ENCODE measurements at places on chromosomes 1 and 21.

GRCh38 chr1:33429332-33429731, 1.6 kb downstream of the PHC2 start:
- DNase-seq: peak; percentile 32

DNA sequence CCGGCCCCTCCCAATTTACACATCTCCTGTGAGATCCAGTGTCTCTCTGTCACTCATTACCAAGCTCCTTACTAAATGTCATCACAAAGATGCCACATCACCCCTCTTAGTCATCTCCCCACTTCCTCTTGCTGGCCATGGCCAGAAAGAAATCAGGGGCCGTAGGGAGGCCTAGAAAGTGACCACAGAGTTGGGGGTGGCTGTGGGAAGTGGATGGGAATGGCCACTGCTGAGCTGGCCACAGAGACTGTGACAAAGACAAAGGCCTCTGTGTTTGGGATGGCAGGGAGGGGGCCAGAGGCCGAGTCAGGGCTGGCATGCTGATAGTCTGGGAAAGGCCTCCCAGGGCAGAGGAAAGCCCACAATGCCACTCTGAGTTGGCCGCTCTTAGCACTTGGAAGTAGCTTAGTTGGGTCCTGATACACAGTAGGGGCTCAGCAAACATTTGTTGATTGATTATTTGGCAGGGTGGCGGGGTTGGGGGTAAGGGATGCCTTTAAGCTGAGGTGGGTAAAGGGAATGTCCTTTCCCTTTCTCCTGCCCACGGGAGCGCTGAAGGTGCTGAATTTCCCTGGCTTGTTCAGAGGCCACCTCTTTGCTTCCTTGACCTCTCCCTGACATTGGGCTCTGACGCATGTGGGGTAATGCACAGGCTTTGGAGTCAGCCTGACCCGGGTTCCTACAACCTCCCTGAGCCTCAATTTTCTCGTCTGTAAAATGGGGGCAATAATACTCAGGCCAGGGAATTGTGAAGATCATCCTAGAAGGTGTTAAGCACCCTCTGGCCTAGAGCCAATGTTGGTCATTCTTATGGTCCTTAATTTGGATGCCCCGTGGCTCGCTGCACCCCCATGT, 13.2 kb downstream of the NAV1 start:
- DNase-seq: peak; percentile 17

- DNase-seq: no peak
Measured at GRCh38 chr1:162954824-162955223, 93.8 kb upstream of the CCDC190 start.

DNA sequence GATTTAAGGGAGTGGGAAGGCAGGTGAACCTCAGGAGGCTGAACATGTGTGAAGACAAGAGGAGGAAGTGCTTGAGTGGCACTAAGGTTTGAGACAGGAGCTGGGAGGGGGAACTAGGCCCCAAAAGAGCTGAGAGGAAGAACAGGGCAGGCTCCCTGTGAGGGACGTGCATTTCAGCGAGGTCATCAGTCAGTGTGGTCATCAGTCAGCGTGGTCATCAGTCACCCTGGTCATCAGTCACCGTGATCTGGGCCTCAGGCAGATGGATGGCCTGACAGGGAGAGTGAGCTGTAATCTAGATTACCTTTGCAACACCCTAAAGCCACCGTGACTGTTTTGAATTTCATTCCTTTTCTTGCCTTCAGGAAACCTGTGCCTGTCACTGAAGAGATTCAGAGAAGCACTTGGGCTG, 29.1 kb downstream of the VTCN1 start:
- DNase-seq: no peak

- no peak for DNase-seq
Measured at GRCh38 chr21:33938381-33938780, 22.8 kb upstream of the ATP5PO start.
